Stimulated activated CD8-positive, alpha-beta memory T cell treated with anti-CD3 and anti-CD28 coated beads, Interleukin-7, amount 100 ng/mL, for 1 hour (primary cell): ENCODE measurements at places on chromosomes 5 and 9.

DNA sequence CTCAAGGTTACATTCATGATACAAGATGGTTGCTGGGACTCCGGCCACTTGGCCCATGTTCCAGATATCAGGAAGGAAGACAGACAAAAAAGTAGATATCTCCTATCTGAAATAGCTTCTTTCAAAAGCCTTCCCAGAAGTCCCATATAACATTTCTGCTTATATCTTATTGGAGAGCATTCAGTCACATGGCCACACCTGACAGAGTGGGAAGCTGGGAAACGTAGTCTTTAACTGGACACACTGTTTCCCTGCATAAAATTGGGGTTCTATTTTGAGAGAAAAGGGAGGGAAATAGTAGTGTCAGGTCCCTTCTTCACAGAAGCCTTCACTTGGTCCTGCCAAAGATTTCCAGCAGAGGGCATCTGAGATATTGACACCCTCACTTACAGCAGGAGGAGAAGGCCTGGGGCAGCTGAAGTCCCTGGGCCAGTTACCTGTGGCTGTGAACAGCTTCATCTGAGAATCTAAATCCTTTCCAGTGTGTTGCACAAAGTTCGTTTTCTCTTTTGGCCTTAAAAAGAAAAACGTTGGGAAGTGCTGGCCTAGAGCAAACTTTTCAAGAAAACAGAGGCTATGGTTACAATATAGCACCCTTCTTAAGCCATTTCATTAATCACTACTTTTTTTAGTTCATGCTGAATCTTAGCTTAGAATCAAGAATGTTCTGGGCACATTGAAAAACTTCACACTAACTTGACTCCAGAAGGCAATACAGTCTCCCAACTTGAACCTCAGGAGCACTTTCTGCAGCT is 33.5 kb downstream of the SPEF2 start:
- peak; percentile 37 for DNase-seq

GRCh38 chr9:107636571-107637381 is 147.2 kb upstream of the KLF4 start:
- DNase-seq, result no peak

- no peak for DNase-seq
Measured at GRCh38 chr9:125472926-125473701, 211.5 kb downstream of the GAPVD1 start.

DNA sequence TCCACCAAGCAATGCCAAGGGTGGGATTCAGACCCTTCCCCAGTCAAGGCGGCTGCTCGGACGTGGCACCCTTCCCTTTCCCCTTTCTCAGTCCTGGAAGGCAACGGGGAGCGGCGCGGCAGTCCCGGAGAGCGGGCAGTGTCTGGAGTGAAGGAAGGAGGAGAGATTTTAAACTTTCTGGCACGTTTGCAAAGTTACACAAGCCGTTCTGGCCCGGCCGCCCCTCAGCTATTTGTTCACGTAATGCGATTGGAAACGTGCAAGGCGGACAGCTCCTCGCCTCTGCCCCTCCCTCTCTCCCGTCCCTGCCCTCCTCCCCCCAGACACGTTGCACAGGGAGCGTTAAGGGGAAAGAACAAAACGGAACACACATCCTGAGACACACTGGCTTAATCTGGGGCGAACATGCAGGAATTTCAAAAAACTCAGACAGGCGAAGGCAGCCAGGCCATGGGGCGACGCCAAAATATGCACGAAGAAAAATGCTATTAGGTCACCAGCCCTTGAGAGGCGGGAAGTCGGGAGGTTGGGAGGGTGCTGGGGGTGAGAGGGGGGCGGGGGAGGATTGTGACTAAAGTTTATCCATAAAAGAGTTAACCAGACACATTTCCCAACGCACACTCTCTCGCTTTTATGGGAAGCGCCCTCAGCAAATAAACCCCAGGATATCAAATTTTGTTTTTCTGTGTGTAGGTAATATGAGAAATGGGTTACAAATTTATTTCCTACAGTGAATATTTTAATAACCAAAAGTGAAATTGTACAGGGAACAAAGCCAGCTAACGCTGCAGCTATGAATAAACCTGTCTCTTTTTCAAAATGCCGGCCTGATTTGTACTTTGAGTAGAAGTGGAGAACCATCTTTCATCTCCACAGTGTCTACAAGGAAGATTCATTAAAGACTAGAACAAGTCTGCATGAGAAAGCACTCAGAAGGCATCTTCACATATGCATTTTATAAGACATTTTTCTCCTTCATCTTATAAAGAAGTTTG is at the start of gene LOX:
Gene LOX, minus strand, starts transcription at position 144 of the 995 bp plus-strand sequence. CDS start 274 bp downstream, outside the sequence.
- no peak for DNase-seq

- DNase-seq, result no peak
Measured at GRCh38 chr9:75181750-75182149, 93.4 kb downstream of the OSTF1 start.

- no peak for DNase-seq
Measured at GRCh38 chr9:126517833-126518356, 95.8 kb upstream of the LMX1B start.

DNA sequence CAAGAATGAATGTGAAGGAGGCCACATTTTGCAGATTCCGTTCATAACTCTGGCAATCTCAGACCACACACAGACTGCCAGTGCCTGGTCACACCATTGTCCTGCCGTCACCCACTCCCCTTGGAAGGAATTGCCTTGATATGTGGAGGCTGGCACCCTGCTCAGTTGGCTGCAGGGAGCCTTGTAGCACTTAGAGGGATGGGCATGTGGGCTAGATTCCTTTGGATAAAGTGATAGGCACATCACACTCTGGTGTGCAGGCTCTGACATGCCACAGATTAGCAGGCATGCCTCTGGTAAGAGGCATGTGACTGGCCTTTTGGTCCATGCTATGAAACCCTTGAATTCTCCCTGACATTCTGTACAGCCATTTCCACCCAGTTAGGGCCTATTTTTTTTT is 254.6 kb upstream of the PIK3R1 start:
- DNase-seq, result no peak

DNA sequence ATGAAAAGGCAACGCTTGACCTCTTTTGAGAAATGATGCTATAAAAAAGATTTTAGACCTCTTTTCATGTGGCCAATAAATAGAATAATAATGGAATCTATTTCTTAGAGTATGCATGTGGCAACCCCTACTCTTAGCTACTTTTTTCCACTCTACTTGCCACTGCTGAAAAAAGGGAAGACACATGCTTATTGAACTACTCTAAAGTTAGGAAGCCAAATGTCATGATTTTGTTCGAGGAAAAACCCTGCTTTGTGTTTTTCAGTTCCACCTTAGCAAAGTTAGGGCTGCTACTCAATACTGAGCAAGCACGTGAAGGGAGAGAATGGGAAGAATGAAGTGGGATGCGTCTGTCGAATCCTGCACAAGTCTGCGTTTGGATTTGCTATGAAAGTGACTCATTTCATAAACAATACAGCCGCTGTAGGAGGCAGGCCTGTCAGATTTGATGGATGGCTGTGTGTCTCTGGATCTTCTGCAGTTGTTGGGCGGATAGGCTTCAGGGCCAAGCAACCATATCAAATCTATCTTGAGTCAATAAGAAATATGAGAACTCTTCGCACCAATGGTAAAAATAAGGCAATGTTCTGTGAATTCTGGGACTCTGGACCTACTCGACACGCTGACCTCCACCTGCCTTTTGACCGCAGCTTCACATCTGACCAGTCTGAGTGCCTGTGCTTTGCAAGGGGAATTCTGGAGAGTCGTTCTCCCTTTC is 333.6 kb downstream of the PIK3R1 start:
- no peak for DNase-seq

DNA sequence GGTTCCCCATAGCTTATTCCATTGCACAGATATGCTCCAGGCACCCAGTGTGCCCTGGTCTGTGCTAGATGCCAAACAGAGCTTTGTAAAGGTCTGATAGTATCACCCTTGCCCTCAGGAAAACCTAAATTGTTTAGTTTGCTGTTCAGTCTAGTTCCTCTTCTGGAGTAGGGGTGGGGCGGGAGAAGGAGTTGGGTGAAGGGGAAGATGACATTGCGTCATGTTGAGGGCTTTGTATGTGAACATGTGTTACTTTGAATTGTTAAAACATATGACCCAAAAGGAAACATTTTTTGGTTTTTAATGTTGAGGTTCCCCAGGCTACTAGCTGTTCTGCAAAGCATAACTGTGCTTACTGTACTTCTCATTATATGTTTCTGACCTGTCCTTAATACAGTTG is 40.6 kb downstream of the HACD4 start:
- no peak for DNase-seq

DNA sequence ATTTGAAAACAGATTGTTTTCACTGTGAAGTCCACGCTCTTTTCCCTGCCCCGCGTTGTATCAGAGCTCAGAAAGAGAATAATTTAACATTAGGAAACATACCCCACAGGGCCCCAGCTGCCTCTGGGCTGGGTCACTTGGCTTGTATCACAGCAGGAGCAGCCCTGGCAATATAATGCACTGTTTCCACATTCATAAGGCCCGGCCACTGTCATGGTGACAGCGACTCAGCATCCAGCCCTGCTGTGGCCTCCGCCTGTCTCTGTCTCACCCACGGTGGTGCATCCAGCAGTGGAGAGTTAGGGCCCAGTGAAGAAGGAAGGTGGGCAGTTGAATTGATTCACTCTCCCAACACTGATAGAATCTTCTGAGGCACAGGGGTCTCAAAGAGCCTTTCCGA is 188.9 kb downstream of the NSG2 start:
- DNase-seq, result no peak

DNA sequence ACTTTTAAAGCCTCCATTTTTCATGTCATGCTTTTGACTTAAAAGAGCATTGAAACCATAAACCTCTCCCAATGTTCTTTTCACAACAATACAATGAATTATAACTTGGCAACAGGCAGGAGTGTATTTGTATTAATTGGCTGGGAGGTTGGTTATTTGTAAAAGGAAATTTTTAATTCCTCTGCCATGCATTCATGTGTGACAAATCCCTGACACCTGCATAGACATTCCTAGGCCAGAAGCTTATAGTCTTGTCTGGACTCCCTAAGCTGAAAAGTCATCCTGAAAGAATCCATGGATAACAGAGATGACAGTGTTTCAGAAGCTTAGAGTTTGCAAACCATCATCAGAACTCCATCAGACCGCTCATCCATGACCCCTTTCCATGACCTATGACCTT is 76.3 kb upstream of the PTGER4 start:
- DNase-seq, result no peak

- DNase-seq, result no peak
Measured at GRCh38 chr9:17993024-17993423, 414.2 kb downstream of the SH3GL2 start.

- DNase-seq, result no peak
Measured at GRCh38 chr5:176560364-176560763, 11.2 kb downstream of the CDHR2 start.

DNA sequence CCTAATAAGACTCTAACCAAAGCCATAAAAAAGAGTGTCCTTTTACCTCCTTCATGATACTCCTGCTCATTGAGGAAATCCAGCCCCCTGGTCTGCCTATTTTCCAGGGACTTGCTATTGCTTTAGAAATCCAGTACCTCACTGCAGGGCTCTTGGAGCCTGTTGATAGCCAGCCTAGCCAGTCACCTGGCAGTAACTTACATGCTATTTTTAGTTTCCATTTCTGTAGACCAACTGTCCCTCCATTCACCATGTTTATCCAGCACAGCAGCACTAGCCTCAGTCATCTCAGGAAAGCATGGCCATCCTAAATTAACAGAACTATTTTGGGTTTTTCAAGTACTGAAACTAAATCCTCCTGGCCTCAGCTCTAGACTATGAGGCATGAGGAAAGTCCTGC is 91.5 kb upstream of the PHF24 start:
- no peak for DNase-seq

DNA sequence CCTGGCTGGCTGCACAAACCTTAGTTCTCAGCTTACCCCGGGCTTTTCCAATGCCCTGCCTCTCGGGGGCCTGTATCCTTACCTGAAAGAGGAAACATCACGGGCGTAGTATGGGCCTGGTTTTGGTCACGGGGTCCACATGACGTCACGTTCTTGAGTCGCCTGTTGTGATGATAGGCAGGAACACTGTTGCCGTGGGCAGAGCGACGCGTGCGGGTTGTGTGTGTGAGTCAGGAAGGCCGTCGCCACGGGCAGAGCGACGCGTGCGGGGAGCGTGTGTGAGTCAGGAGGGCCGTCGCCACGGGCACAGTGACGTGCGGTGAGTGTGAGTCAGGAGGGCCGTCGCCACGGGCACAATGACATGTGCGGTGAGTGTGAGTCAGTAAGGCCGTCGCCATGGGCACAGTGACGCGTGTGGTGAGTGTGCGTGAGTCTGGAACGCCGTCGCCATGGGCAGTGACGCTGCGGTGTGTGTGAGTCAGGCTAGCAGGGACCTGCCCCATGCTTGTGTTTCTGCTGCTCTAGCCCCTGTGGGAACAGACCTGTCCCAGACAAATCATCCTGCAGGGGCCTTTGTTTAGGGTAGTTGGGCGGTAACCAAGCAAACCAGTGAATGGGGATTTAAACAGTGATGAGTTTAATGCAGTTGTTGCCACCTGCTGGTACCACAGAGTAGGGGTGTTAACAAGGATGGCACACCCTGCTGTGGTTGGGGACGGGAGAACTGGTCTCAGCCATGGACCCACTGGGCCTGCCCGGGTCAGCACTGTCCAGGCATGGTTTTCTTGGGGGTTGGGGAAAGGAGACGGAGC is 19.8 kb downstream of the TRIP13 start:
- no peak for DNase-seq

DNA sequence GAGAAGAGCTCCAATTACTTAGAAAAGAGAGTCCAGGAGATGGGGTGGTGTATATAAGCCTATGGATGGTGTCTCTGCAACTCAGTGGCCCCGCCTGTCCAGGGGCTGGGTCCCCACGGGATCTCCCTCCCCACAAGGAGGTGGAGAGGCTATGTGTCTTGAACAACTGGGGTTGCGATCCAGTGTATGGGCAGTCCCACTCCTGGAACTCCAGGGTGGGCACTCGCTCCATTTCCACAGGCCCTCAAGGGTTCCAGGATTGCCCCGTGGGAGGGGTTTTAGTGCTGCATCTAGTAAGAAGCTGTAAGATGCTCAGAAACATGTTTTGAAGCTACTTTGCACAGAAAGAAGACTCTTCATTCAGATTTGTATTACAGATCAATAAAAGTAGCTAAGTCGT is 558 bp upstream of the SMAD5 start:
- DNase-seq, result no peak

DNA sequence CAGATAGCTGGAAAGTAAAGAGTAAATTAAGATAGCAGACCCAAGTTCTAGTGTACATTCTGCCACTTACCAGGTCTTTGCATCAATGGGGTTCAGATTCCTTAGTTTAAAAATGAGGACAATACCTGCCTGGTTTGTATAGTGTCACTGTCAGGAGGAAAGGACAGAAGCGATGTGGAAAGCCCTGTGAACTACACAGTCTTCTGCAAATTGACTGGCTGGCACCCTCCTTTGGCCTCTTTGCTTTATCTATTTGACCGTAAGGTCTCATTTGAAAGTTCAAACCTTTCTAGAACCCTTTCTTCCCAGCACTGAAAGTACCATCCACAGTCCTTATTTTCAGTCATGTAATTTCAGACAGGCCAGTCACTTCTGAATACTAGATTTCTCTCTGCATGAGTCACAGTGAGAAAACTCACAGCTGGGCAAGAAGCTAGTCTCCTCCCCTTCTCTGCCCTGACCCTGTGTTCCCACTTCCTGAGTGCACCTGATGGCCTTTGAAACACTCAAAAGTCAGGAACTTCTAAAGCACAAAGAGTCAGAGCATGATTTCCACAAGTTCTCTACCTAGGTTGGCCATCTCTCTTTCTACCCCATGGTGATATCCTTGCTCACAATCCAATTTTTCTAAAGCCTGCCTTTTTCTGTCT is 91.3 kb upstream of the RASEF start:
- DNase-seq, result no peak
